ENCODE measurements at places on chromosomes 7 and 10.

GRCh38 chr10:70682920-70683600 lies 10.8 kb downstream of the ADAMTS14 start:
- ATAC-seq, result peak; percentile 57

DNA sequence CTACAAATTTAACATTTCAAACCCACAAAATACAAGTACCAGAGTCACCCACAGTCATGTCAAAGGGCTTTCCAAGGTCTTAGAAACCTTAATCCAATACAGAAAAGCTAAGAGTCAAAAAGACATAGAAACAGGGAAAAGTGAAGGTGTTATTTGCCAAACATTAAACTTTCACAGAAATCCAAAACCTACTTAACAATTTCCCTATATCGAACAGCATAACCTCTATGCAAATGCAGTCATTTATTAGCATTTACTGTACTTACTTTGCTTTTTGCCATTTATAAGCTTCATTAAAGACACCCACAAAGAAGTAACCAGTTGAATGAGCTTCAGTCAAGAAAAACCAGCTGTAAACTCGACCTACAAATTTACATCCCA lies 1.6 kb downstream of the PANK1 start:
- no peak for ATAC-seq

DNA sequence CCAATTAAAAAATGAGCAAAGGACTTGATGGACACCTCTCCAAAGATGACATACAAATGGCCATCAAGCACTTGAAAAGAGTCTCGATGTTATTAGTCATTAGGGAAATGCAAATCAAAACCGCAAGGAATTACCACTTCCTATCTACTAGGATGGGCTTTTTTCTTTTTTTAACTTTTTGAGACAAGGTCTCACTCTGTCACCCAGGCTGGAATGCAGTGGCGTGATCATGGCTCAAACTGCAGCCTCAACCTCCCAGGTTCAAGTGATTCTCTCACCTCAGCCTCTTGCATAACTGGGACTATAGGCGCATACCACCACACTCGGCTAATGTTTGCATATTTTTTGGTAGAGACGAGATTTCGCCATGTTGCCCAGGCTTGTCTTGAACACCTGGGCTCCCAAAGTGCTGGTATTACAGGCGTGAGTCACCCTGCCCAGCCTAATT lies 13.6 kb downstream of the NKX1-2 start:
- peak; percentile 36 for ATAC-seq

DNA sequence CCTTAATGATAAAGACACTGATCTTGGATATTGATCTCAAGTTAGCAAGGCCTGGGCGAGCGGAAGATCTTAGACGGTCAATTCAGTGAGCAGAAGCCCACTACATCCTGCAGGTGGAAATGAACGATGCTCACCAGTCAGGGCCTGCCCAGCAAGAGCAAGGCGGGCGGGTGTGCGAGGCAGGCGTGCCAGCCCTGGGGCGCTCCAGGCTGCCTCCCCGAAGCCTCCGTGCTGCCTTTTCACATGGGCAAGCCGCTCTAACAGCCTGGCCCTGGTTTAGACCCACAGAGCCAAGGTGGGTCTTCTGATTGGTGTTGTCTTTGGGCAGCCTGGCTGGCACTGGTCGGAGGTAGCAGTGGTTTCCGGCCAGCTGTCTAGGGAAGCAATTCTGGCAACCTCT lies 475.1 kb upstream of the FOXK1 start:
- no peak for ATAC-seq

GRCh38 chr10:72847681-72848080 lies 45.9 kb upstream of the OIT3 start:
- no peak for ATAC-seq

DNA sequence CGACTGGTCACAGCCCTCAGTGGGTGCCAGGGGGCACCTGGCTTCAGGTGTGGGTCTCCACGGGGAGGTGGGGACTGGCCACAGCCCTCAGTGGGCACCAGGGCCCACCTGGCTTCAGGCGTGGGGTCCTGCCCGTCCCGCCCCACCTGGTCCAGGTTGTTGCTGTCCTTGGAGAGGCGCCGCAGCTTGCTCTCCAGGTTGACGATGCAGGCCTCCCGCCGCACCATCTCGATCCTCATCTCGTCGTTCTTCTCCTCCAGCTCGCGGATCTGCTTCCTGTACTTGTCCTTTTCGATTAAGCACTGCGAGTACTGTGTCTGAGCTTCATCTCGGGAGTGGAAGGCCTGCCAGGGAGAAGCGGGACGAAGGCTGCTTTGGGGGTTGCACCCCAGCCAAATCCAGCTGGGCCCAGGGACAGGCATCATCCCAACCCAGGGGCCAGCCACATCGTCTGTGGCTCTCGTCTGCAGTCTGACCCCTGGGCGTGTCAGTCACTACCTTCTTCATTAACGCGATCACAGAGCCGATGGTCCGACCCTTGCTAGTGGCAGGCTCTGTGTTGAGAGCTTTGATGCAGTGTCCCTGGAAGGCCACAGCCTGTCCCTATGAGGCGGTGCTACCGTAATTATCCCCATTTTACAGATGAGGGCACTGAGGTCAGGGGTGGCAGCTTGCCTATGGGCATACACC lies 92.9 kb upstream of the GNA12 start:
- ATAC-seq, result no peak

DNA sequence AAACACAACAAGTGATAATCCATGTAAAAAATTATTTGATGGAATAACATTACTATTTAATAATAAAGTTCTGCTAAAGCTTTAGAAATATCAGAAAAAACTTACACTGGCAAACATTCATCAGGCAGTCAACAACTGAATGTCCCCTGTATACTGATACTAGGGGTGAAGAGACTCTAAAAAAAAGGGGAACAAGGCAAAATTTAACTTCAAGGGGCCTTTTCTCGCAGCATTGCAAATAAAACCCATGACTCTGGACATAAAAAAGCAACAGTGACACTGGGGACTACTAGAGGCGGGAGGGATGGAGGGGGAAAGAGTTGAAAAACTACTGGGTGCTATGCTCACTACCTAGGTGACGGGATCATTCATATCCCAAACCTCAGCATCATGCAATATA lies 5.8 kb upstream of the IFRD1 start:
- ATAC-seq, result no peak

GRCh38 chr7:22675917-22676343 lies 51.1 kb upstream of the IL6 start:
- peak; percentile 4 for ATAC-seq

- no peak for ATAC-seq
Measured at GRCh38 chr10:87930141-87930540, 66.7 kb downstream of the PTEN start.

GRCh38 chr10:59227136-59227673 lies 50.8 kb downstream of the PHYHIPL start:
- ATAC-seq, result no peak

- no peak for ATAC-seq
Measured at GRCh38 chr10:78353636-78354035, 320.0 kb downstream of the RPS24 start.

DNA sequence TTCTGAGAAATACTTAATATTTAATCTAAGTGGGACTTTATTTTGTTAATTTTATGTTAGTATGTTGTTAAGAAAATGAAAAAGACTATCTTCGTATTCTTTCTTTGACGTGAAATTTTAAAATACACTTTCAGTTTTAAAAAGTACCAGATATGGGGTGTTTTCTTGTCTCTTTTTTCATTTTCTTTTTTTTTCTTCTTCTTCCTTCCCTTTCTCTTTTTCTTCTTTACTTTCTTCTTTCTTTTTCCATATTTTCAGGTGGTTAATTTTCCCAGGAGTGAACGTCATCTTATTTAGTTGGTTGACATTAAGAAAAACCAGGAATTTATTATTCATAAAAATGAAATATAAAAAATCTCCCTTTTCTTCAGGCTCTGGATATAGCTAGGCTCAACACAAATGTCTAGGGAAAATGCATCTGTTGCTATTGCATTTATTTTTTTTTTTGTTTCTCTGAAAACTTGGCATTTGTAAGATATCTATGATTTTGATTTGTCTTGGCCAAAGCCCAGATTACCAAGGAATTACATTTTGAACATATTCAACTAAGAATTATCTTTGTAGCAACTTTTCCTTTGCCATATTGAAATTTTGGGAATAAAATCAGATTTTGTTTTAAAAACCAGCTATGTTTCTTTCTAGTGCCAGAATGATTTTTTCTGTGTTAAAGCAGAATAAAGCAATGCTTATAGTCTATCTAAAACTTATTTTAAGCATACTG lies 241.3 kb upstream of the FOXP2 start:
- no peak for ATAC-seq

DNA sequence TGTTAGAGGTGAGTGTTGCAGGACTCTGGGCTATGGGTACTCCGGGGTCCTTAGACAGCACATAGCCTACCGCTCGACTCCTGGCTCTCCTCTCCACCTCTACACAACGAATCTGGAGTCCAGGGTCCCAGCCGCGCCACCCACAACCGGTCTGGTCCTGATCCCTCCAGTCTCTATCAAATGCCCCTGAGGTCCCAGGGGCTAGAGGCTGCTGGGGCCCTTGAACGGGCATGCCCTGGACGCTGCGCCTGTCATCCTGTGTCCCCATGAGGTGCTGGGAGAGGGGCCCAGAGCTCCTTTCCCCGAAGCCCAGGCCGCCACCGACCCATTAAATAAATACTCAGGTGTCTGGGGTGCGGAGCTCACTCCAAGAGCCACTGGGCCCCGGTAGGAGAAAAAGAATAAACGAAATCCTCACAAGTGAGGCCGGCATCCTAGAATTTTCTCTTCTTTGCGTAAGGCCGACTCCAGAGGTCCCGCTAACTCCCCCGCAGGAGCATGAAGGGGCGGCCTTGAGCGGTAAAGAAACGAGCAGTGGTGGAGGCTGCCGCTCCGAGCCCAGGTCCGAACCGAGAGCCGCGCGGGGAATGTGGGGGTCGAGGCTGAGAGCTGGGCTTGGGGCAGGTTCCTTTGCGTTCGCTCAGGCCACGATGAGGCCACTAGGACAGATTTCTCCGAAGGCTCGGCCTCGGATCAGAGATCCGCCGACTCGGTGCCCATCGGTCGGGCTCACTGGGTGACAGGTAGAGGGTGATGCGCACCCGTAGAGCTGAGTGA lies 166.7 kb downstream of the NRF1 start:
- ATAC-seq, result no peak

DNA sequence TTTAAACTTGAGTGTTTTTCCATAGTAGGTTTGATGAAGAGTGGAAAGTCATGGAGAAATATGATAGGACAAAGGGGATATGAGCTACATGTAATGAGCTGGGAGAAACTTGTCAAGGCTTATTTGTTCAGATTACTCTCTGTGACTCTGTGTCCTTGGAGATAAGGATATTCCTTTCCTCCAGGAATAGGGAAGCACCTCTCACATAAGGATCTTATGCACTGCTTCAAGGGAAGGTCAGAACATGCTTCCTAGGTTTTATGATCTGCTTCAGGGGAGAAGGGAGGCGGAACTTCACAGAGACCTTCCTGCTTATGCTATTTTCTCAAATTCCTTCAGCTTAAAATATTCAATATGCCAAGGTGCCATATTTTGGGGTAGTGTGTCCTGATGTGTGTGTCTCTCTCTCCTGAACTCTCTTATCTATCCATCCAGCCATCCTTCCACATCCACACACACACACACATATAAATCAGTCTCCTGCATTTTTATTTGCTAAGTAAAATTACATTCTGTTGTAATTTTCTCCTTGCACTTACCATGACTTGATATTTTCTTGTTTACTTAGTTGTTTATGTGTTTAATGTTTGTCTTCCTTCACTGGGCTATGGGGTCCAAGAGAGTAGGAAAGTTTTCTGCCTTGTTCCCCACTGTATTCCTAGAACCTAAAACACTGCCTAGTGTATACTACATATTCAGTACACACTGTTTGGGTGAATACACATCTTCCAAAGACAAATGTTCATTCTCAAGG lies 26.4 kb downstream of the ARL4A start:
- ATAC-seq, result no peak

GRCh38 chr7:6430271-6430940 lies 17.3 kb downstream of the DAGLB start:
- no peak for ATAC-seq

Measured in stimulated activated memory B cell treated with anti-CD40 and anti-IgM and Interleukin-4, amounts not matched to agents 10 μg/mL and 1 μg/mL and 100 μg/mL, for 72 hours (primary cell).